ENCODE measurements at places on chromosomes 2 and 18.

GRCh38 chr18:75075429-75075841, 133.5 kb downstream of the PTGR3 start:
- no peak for DNase-seq

DNA sequence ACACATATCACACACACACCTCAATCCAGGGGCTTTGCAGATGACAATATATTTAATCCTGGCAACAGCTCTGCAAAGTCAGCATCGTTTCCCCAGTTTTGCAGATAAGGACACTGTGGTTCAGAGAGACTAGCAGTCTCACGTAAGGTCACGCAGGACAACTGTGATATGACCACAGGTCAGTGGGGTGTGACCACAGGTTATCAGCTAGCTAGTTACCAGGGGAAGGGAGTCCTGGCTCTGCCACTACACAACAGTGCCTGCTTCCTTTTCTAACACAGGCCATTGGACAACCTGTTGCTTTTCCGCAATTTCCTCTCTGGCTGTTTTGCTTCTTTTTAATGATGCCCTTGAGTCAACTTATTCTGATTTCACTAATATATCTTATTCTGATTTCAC, 33.3 kb downstream of the RBMS1 start:
- no peak for DNase-seq

DNA sequence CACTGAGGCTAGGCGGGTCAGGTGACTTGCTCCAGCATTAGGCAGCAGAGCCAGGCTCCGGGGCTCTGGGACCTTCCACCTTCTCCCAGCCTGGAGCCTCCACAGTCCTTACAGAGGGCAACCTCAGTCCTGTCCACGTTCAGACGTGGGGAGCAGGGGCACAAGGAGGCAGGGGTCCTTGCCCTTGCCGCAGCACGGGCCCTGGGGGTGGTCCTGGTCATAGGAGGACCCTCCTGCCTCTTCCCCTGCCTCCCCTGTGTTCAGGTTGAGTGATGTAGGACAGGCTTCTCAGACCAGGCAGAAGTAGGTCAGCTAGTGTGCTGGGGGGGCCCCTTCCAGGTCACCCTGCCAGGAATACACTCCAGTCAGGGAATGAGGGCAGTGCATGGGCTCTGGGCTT, 5.4 kb upstream of the ARHGEF4 start:
- DNase-seq, result no peak

GRCh38 chr2:138536302-138536701, 34.7 kb downstream of the SPOPL start:
- DNase-seq, result no peak

DNA sequence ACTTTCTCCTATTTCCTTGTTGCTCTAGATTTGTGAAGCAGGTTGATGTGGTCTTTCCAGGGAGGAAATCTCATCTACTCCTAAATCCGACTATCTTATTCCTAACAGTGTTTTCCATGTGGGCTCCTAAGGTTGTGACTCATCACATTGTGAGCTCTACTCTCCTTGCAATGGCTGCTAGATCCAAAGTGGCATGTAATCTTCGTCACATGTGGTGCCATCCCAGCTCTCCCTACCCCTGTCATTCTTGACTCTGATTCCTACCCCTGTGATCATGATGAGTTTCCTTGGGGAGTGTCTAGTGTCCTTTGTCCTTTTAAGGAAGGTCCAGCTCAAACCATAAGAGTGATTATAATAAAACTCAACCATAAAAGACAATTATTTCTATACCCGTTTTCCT, 47.3 kb upstream of the GULP1 start:
- no peak for DNase-seq
